ENCODE measurements at places on chromosomes 12 and 14. TPM values are rescaled to one million over a fixed set of nuclear protein-coding genes. Genes with fewer than 3 reads are reported as not detected.

DNA sequence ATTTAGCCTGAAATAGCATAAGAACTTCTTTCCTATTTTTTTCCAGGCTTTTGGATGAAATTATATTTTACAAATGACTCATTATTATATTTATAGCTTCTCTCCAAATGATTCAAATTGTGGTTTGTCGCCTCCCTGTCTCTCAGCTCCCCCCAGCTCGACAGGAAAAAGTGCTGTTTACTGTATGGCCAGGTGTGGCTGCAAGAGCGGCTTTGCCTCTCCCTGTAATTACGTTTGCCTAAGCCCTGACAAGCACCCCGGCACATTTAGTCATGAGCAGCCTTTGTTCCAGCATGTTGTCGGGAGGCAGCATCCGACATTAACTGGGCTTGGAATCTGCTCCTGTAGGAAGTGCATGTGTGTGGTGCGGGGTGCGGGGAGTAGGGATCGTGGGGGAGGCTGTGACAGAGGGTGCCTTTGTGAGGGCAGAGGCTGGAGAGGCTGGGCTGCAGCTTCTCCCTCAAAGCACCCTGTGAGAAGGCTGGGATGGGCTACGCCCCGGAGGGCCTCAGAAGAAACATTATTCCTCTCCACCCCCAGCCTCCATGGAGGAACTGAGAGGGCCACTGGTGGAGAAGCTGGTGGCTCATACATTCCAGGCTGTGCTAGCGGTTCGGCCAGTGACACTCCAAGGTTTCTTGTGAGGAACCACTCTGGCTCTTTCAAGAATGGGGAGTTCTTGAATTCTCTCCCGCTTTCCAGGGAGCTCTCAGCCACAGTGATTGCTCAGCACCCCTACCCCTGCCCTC is 42.1 kb upstream of the CTDSP2 start:
- DNase-seq = peak; percentile 74

GRCh38 chr12:93183940-93184671 is 193.6 kb upstream of the NUDT4 start:
- no peak for DNase-seq

- DNase-seq = no peak
Observed at GRCh38 chr12:21265932-21266331, 68.8 kb downstream of the SLCO1A2 start.

DNA sequence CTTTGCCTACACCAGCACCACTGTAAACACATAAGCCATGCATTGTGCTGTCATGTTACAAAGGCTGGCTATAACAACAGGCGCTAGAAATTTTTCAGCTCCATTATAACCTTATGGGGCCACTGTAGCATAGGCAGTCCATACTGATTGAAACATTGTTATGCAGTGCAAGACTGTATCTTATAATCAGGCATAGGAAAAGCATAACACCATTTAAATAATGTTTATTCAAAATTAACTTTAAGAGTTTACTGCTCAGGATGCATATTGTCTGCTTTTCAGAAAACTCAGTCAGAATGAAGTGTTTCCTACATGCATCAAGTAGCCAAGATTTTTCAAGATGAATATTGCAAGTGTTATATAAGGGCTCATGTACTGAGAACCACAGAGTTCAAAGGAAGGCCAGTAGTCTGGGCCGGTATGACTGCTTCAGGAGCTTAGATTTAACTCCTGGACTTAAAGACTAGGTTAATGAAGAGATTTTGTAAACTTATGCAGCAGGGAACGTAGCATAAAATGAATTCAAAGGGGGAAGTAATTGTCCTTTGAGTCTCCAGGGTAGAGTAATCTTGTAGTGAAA is 46.9 kb downstream of the ATXN7L3B start:
- DNase-seq = no peak

PLCZ1 gene
- total RNA-seq = not detected
